Stimulated activated CD8-positive, alpha-beta memory T cell treated with anti-CD3 and anti-CD28 coated beads, Interleukin-7, amount 100 ng/mL, for 4 hours (primary cell): ENCODE measurements at places on chromosomes 1 and 21.

GRCh38 chr1:21012937-21013336 lies 163.8 kb downstream of the EIF4G3 start:
- DNase-seq = no peak

GRCh38 chr1:41440321-41441085 lies 44.0 kb downstream of the EDN2 start:
- no peak for DNase-seq

GRCh38 chr1:182205351-182206022 lies 144.0 kb upstream of the ZNF648 start:
- DNase-seq = no peak

DNA sequence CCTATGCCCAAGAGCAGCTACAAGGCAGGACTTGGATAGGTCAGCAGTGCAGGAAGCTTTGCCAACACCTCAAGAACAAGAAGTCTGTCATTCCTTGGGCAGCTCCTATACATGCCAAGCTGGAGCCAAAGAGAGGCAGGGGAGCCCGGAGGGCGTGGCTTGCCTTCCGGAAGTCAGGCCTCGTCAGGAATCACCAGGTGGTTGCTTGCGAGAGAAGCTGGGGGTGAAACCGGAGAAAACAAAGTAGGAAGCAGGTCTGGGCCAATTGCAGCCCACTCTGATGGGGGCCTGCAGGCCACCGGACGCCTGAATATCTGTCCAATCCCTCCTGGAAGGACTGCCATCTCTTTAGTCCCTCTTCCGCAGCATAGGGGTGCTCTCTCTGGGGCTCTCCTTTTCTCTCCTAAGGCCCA lies 794 bp upstream of the FAM76A start:
- no peak for DNase-seq

DNA sequence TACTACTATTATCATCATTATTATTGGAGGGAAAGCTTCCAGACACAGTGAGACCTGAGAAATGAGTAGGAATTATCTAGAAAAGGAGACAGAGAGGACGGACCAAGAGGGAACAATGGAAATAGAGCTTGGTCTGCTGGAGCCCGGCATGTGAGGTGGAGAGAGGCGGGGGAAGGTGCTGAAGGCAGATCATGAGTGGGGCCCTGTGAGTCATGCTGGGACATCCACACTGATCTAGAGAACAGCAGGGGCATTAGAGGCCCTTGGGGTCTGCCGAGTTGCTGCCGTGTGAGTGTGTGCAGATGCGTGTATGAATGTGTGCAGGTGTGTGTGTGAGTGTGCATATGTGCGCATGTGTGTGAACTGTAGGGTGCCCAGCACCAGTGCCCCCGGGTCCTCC lies 65.7 kb downstream of the TMCO4 start:
- DNase-seq = no peak

DNA sequence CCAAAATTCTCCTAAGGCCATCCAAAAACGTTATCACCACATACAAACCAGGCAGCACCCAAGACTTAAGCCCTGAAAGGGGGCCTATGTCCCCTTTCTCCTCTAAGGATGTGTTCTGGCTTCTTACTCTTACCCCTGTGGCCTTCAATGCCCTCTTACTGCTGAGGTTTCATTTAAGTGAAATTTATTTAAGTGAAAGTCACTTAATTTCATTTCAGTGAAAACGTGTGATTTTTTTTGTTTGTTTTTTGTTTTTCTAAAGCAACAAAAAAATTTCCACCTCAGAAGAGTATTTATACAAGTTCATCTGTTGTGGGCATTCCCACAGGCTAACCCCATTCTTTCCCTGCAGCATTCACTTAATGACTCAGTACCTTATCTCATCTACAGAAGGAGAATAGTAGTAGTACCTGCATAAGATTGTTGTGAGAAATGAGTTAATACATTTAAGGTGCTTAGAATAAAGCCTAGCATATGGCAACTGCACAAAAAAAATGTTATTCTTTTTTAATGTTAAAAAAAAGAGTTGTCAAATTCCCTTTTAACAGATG lies 220.6 kb downstream of the CHRM3 start:
- DNase-seq = no peak

- no peak for DNase-seq
These were observed 31.8 kb downstream of the RABIF start for GRCh38 chr1:202857136-202857610.

DNA sequence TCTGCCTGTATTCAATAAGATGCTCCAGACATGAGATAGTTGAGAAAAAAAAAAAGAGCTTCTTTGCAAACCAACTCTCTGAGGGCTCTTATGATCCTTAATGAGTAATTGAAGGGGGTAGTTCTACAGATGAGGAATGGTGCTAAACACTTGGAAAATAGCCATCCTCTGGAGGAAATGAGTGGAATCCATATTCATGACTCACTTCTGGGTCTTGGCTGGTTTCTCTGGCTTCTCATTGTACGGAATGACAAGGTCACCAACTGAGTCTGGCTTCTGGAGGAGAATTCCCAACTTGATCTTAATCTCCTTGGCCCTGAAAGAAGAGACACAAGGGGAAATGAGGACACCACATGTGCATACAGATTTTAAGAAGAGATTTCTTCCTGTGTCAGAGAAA lies 34.7 kb downstream of the RGS5 start:
- no peak for DNase-seq

GRCh38 chr1:62433861-62434617 lies 2.8 kb upstream of the USP1 start:
- DNase-seq = no peak

DNA sequence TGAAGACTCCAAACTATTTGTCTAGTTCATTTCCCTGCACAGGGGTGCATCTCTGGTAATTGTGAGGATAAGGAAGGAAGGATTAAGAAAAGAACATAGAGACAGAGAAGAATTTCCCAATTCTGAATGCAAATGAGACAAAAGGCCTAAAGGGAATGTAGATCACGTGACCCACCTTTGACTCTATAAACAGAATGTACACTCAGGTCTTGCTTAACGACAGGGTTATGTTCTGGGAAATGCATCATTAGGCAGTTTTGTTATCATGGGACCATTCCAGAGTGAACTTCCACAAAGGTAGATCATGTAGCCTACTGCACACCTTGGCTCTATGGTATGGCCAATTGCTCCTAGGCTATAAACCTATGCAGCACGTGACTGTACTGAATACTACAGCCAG lies 252.3 kb upstream of the ZP4 start:
- no peak for DNase-seq
